ENCODE measurements at places on chromosomes 2 and 18.

- DNase-seq = no peak
These were observed 256.4 kb upstream of the FBXO11 start for GRCh38 chr2:48162742-48163141.

- DNase-seq = no peak
These were observed 135.4 kb downstream of the PRKCE start for GRCh38 chr2:45786836-45787357.

- DNase-seq = no peak
These were observed 21.9 kb upstream of the MGAT5 start for GRCh38 chr2:134231965-134232340.

GRCh38 chr2:75278314-75278713, 79.0 kb upstream of the TACR1 start:
- no peak for DNase-seq

- no peak for DNase-seq
These were observed 25.3 kb downstream of the MBP start for GRCh38 chr18:77107292-77107691.

GRCh38 chr2:189091253-189091652, 88.3 kb downstream of the COL5A2 start:
- no peak for DNase-seq

DNA sequence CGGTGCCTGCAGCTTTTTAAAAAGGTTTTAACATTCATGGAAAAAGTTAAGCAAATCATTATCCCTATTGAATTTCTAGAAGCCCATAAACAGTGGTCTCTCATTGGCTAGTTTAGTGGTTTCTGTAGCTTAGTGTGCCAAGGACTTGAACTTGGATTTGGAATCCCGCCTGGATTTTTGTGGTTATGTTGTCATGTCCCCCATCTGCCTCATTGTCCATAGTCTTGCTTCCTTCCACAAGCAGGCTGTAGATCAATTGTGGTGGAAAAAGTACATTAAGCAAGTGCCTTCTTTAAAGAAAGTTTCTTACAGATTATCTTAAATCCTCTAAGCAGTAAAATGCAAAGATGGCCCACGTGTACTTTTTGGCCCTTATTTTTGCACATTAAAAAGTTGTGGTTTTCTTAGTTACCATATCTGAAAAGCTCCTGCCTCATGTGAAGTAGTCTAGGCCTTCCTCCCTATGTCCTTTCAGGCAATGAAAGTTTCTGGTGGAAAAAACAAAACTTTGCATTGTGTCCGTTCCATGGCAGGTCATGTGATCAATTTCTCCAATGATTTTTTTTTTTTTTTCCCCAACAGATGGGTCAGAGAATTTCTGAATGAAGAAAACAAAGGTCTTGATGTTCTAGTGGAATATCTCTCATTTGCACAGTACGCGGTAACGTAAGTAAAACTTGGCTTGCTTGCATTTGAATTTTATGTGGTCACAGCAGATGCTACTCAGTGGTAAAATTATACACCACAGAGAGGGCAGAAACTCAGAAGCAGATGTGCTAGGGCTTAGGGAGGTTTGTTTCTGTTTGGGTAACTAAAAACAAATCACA, 158.9 kb downstream of the PRPF40A start:
- DNase-seq = peak; percentile 70

GRCh38 chr18:13641551-13642439, 84.6 kb downstream of the FAM210A start:
- DNase-seq = no peak

- no peak for DNase-seq
These were observed 677 bp upstream of the COPS9 start for GRCh38 chr2:240136671-240137292.

- DNase-seq = no peak
These were observed 713.9 kb downstream of the CPS1 start for GRCh38 chr2:211270257-211270656.

GRCh38 chr2:226304308-226304707, 495.3 kb downstream of the IRS1 start:
- no peak for DNase-seq

- no peak for DNase-seq
These were observed 91.8 kb downstream of the METTL8 start for GRCh38 chr2:171342067-171342413.

DNA sequence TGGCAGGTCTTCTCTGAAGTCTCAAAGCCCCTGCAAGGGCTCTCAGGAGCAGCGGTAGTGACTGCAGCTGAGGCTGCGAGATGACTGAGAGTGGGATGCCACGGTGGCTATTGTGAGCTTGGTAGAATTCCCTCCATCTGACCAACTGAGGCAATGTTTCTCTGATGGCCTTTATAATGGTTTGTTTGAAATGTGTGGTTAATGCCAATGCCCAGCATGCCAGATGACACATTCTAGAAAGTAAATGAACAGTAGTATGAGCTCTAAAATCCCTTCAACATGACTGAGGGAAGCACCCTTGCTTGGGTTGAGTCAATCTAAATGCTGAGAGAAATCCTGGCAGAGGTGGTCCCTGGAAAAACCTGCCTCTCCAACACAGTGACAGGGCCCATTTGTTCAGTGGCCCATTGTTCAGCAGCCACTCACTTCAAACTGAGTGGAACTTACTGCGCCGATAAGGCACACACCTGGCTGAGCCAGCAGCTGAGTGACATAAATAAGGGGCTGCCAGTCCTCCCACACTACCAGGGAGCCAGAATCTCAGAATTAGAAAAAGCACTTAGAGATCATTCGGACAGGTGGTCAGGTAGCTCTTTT, 31.7 kb downstream of the SULT1C2 start:
- no peak for DNase-seq

GRCh38 chr2:114265261-114265660, 177.2 kb upstream of the DPP10 start:
- no peak for DNase-seq

DNA sequence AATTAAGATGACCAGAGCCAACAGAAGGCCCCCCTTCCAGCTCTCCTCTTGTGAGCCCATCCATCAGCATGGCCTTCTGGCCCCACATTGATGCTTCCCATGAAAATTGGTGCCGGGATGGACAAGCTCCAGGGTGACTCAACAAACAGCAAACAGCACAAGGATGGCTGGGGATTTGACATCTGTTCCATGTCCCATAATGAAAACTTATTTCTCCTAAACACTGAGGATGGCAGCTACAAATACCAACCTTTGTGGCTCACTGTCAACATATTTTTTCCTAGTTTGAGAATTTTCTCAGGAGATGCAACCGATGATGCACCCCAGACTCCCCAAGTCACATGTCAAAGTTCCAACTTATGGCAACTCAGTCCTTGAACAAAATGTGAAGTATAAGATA, 169.6 kb upstream of the SIX2 start:
- no peak for DNase-seq

GRCh38 chr2:9203006-9203405, 3.6 kb upstream of the ASAP2 start:
- no peak for DNase-seq

- no peak for DNase-seq
These were observed 36.0 kb downstream of the GALNT3 start for GRCh38 chr2:165757906-165758675.

DNA sequence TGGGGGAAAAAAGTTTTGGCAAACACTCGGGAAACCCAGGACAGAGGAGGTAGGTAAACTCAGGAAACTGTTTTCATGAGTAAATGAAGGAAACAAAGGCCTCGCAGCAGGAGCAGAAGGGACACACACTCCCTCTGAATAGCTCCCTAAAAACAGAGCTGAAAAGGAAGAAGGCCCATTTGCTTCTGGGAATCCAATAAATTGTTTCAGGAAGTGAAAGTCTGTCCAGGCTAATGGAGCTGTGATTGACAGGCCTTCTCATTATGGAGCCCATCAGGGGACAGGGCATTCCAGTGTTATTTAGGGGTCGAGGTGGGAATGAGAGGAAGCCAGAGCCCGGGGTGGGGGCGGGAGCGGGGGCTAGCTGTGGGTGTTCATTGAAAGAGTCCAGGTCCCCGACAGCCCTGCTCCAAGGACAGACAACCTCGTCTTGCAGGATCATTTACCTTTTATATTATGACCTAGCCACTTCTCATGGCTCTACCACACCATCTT, 81.2 kb downstream of the GBX2 start:
- no peak for DNase-seq

DNA sequence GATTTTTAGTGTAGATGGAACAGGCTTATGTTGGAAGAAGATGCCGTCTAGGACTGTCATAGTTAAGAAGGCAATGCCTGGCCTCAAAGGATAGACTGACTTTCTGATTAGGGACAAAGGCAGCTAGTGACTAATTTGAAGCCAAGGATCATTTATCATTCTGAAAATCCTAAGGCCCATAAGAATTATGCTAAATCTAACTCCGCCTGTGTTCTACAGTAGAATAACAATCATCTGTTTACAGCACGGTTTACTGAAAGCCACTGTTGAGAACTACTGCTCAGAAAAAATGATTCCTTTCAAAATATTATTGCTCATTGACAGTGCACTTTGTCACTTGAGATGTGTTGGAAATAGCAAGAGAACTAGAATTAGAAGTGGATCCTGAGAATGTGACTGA, 44.5 kb downstream of the BABAM2 start:
- no peak for DNase-seq

DNA sequence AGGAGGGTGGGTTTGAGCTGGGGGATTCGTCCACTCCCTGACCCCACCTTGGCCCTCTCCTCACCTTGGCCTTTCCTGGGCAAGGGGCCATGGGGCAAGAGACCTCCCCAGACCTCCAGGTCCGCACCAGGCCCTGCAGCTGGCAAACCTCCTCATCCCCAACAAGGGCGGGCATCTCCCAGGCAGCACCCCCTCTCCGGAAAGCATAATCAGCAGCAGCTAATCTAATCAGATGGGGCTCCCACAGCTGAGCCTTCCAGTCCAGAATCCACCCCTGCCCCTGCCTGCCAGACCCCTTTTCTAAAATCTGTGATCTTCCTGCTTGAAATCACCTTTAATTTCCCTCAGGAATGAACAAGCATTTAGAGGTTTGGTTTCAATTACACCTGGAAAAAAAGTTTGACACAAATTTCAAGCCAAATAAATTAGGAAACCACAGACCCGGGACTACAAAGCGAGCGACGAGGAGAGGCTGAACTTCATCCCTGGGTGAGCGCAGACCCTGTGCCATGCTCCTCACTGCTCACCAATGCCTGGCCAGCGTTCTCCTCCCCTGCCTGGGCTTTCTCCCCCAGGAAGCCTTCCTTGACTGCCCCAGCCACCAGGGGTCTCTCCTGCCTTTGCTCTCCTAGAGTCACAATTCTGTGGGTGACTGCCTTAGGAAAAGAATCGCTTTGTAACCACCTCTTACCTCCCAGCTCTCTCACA, 143.0 kb upstream of the MYCN start:
- no peak for DNase-seq
